ENCODE measurements at places on chromosomes 12 and 14.

GRCh38 chr12:82893896-82894295 is 207.2 kb downstream of the TMTC2 start:
- H3K36me3 ChIP-seq = no peaks in the 10 kb centered on the region
- no peaks in the 10 kb centered on the region for H3K27me3 ChIP-seq
- no peak overlapping the region for H3K27ac ChIP-seq
- H3K4me1 ChIP-seq = no peaks in the 10 kb centered on the region

- no peaks in the 10 kb centered on the region for H3K36me3 ChIP-seq
- no peak overlapping the region for H3K4me3 ChIP-seq
- H3K27ac ChIP-seq = no peak overlapping the region
- DNase-seq = no peak
These were observed 174.3 kb downstream of the ACSS3 start for GRCh38 chr12:81252228-81252627.

DNA sequence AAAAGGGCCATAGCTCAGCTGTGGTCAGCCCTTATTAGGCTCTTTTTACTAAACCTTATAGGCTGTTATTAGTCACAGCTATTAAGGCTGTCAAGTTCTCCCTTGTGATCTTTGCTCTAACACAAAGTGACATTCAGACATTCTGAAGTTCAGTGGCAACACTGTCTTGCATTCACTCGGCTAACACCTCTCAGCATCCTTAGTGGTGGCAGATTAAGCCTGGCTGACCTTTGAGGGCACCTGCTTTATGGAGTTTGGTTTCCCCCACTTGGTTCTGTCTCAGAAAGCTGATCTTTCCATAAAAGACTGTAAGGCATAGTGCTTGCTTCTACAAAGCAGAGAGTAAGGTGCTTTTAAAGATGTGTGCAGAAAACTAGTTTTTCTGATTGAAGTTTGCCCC is 677.4 kb upstream of the TMEM132C start:
- no peak overlapping the region for H3K27ac ChIP-seq
- no peaks in the 10 kb centered on the region for H3K27me3 ChIP-seq
- no peak overlapping the region for H3K4me3 ChIP-seq
- no peaks in the 10 kb centered on the region for H3K36me3 ChIP-seq
- H3K4me1 ChIP-seq = no peaks in the 10 kb centered on the region

DNA sequence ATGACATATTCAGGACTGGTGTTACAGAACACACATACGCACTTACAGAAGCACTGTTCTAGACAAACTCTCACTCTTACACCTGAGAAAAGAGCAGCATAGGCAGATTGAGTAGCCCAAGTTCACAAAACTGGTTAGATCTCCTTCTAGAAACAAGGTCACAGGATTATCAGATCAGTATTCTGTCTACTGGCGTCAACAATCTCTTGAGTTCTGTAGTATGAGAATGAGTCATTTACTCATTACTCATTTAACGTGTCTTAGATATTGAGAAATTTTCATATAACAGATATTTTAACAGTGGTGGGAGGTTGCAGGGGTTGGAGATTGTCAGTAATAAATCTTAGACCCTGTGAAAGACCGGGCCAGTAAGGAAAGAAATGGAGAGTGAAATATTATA is 2.8 kb upstream of the TSPAN8 start:
- no peaks in the 10 kb centered on the region for H3K4me1 ChIP-seq
- DNase-seq = no peak
- H3K27me3 ChIP-seq = no peaks in the 10 kb centered on the region

GRCh38 chr14:23177181-23177580 is 6.3 kb downstream of the SLC7A8 start:
- H3K27me3 ChIP-seq = no peaks in the 10 kb centered on the region
- H3K27ac ChIP-seq = no peak overlapping the region
- no peak for DNase-seq
- peaks cover 21% of the 10 kb centered on the region for H3K4me1 ChIP-seq
- no peaks in the 10 kb centered on the region for H3K36me3 ChIP-seq
- H3K4me3 ChIP-seq = no peak overlapping the region

- H3K27ac ChIP-seq = no peak overlapping the region
- no peaks in the 10 kb centered on the region for H3K4me1 ChIP-seq
- H3K27me3 ChIP-seq = peaks cover 29% of the 10 kb centered on the region
- no peak for DNase-seq
- no peak overlapping the region for H3K4me3 ChIP-seq
- H3K36me3 ChIP-seq = no peaks in the 10 kb centered on the region
These were observed 27.2 kb upstream of the PPP2R5C start for GRCh38 chr14:101734246-101734847.

DNA sequence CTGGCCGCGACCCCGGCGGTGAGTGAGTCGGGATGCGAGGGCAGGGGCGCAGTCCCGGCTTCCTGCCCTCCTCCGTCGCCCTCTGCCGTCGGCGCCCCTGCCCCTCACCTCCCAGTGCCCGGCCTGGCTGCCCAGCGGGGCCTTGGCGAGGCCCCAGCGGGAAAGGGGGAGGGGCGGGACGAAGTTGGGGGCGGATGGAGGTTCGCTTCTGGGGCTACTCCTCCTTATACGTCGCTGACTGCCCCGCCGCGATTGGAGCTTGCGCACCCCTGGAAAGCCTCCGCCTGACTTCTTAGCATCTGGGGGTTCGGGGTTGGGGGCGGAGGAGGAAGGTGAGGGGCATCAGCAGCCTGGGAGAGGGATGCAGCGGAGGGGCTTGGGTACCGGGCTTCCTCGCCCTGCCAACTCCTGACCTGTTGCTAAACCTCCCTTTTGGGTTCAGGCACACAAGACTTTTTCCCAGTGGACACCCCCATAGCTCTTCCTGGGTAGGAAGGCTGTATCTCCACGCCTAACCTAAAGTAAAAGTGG is 406 bp downstream of the TMEM263 start:
- H3K27ac ChIP-seq = peak overlapping the region; percentile 100
- H3K36me3 ChIP-seq = no peaks in the 10 kb centered on the region
- peak overlapping the region; percentile 97 for H3K4me3 ChIP-seq
- DNase-seq = peak; percentile 71
- peaks cover 30% of the 10 kb centered on the region for H3K4me1 ChIP-seq

DNA sequence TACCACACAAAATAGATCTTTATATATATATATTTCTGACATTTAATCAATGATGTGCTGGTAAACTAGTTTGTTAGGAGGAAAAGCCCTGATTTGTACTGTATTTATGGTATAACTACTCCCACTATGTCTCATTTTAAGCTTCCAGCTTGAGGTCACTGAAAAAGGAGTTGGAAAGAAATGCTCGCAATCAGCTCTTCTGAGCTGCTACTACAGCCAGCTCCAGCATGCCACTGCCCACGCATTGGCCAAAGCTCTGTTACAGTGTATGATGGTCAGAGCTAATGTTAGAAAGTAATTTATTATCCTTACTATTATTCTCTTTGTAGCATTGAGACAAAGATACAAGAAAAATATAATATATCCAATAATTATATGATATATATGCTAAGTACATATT is 55.0 kb upstream of the PCED1B start:
- H3K27ac ChIP-seq = no peak overlapping the region
- no peaks in the 10 kb centered on the region for H3K4me1 ChIP-seq
- H3K4me3 ChIP-seq = no peak overlapping the region
- no peak for DNase-seq
- no peaks in the 10 kb centered on the region for H3K36me3 ChIP-seq
- no peaks in the 10 kb centered on the region for H3K27me3 ChIP-seq

GRCh38 chr12:120962532-120963020 is 15.8 kb upstream of the HNF1A start:
- H3K4me1 ChIP-seq = no peaks in the 10 kb centered on the region
- DNase-seq = no peak
- no peaks in the 10 kb centered on the region for H3K27me3 ChIP-seq
- H3K36me3 ChIP-seq = no peaks in the 10 kb centered on the region

GRCh38 chr12:129848876-129849275 is 54.9 kb downstream of the TMEM132D start:
- H3K27ac ChIP-seq = no peak overlapping the region
- no peaks in the 10 kb centered on the region for H3K27me3 ChIP-seq
- H3K4me1 ChIP-seq = no peaks in the 10 kb centered on the region
- H3K36me3 ChIP-seq = no peaks in the 10 kb centered on the region

DNA sequence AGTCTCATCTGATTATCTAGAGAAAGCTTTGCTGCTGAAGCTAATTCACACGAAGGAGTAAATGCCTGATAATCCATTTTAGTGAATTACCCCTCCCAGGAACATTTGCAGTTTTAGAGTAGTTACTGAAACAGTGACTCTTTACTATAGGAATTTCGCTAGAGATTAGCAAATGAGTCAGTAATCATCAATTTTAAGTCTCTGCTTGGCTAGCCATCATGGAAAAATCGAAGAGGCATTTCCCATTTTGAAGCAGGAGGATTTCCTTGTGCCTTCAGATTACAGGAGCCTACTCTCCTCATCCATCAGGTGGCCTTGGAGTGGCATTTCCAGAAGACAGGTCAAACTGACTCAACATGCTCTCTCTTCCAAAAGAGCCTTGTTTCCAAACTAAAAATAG is 154.5 kb downstream of the EGLN3 start:
- DNase-seq = no peak
- no peak overlapping the region for H3K27ac ChIP-seq
- H3K4me3 ChIP-seq = no peak overlapping the region
- H3K36me3 ChIP-seq = no peaks in the 10 kb centered on the region

DNA sequence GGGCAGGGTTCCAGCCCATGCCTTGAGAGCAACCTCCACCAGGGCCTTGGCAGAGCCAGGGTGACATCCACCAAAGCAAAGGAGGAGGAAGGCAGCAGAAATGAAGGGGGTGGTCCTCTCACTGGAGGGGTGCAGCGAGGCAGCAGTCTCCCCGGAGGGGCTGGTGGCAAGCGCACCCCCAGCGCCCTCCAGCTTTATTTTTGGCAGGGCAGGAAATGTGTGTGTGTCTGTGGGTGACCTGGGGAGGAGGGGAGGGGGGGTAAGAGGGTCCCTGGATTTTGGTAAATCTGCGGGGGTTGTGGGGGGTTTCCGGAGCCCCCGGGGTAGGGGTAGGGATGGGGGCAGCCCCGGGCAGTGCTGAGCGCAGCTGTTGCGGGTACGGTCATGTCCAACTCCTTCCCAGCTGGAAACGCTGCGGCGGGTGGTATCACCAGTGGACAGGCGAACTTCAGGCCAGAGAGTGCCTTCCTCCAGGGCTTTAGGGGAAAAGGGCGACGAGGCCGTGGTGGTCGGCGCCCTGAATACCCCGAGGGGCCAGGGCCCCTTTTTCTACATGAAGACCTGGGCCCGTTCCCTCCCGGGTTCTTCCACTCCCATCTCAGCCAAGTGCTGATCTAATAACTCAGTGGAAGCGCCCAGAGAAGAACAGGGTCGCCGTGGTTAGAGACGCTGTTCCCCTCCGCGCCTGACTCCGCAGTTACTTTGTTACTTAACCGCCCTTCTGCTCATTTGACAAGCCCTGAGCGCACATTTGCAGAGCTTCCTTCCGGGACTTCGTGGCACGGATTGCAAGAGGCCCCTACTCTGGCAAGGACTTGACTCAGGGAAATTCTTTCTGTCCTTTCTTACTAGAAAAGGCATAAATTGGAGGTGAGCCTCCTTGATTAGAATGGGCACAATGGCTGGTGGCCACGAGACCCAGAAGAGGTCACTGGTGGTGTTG is 55.2 kb downstream of the FOS start:
- H3K27ac ChIP-seq = no peak overlapping the region
- no peaks in the 10 kb centered on the region for H3K4me1 ChIP-seq
- no peaks in the 10 kb centered on the region for H3K27me3 ChIP-seq
- H3K4me3 ChIP-seq = no peak overlapping the region
- DNase-seq = peak; percentile 62

DNA sequence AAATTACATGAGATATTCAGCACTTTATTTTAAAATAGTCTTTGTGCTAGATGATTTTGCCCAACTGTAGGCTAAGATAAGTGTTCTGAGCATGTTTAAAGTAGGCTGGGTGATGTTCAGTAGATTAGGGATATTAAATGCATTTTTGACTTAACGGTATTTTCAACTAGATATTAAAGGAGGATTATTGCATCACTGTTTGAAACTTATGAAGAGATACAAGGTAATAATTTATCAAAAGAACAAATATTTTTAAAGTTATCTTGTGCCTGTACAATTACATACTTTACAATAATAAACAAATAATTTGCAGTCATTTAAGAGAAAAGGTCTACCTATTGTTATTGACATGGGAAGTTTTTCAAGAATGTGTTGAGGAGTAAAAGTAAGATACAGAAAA is 368.6 kb upstream of the DCN start:
- DNase-seq = no peak
- no peak overlapping the region for H3K4me3 ChIP-seq
- no peaks in the 10 kb centered on the region for H3K36me3 ChIP-seq

GRCh38 chr12:2618291-2618995 is 176.3 kb upstream of the FKBP4 start:
- H3K36me3 ChIP-seq = peaks cover 55% of the 10 kb centered on the region
- H3K4me3 ChIP-seq = no peak overlapping the region
- no peak overlapping the region for H3K27ac ChIP-seq
- no peaks in the 10 kb centered on the region for H3K27me3 ChIP-seq
- peaks cover 10% of the 10 kb centered on the region for H3K4me1 ChIP-seq
- no peak for DNase-seq

DNA sequence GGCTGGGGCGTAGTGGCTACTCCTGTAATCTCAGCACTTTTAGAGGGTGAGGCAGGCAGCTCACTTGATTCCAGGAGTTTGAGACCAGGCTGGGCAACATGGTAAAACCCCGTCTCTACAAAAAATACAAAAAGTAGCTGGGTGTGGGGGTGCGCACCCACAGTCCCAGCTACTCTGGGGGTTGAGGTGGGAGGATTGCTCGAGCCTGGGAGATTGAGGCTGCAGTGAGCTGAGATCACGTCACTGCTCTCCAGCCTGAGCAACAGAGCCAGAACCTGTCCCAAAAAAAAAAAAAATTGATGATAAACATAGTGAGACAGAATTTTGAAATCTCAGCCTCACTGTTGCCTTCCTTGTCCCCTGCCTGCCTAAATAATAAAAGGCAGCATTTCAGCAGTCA is 40.0 kb downstream of the PTPN11 start:
- DNase-seq = no peak
- H3K27ac ChIP-seq = no peak overlapping the region
- H3K27me3 ChIP-seq = no peaks in the 10 kb centered on the region
- H3K4me3 ChIP-seq = no peak overlapping the region

DNA sequence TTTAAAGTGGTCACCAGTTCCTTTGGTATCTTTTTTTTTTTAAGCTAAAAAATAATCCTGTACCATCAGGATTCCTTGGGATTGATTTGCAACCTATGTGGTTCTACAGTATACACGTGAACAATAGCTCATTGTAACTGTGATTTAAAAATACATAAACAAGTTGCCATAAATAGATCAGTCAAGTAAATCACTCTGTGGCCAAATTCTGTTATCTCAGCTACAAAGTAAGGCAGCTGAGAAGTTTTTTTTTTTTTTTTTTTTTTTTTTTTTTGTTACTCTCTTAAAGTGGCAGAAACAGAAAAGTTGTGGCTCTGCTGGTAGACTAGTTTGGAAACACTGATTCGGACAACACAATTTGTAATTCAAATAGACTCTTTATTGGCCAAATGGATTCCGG is 104.5 kb downstream of the PRICKLE1 start:
- no peak overlapping the region for H3K27ac ChIP-seq
- no peaks in the 10 kb centered on the region for H3K4me1 ChIP-seq
- no peak for DNase-seq
- no peak overlapping the region for H3K4me3 ChIP-seq
- H3K36me3 ChIP-seq = no peaks in the 10 kb centered on the region

Measured in tibial artery (tissue), 4 donors.